Stimulated activated CD8-positive, alpha-beta memory T cell treated with anti-CD3 and anti-CD28 coated beads, Interleukin-4, amount 100 ng/mL, for 48 hours (primary cell): ENCODE measurements at places on chromosomes 16 and 17.

GRCh38 chr16:66444049-66444481 lies 17.0 kb downstream of the BEAN1 start:
- no peak for DNase-seq

- no peak for DNase-seq
These were observed 82.6 kb downstream of the DYNLRB2 start for GRCh38 chr16:80623376-80623775.

DNA sequence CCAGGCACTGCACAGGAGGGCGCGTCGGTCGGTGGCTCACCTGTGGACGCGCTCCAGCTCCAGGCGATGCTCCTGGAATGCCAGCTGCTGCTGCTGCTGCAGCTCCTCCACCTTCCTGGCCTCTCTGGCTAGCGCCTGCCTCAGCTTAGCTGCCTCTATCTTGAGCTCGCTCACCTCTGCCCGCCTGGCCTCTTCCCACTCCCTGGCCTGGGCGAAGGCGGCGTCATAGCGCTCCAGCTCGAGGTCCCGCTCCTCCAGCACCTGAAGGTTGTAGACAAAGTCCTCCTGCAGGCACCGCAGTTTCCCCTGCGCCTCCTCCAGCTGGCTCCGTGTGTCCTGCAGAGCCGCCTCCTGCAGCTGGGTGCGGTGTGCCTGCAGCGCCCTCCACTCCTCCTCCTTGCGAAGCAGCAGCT lies 11.1 kb downstream of the CCDC57 start:
- no peak for DNase-seq

- no peak for DNase-seq
These were observed 877 bp upstream of the BCL7C start for GRCh38 chr16:30894540-30895368.

- peak; percentile 13 for DNase-seq
These were observed 83.6 kb downstream of the C16orf78 start for GRCh38 chr16:49457196-49457595.

- DNase-seq = no peak
These were observed 17.3 kb upstream of the PSMD7 start for GRCh38 chr16:74279266-74279665.

DNA sequence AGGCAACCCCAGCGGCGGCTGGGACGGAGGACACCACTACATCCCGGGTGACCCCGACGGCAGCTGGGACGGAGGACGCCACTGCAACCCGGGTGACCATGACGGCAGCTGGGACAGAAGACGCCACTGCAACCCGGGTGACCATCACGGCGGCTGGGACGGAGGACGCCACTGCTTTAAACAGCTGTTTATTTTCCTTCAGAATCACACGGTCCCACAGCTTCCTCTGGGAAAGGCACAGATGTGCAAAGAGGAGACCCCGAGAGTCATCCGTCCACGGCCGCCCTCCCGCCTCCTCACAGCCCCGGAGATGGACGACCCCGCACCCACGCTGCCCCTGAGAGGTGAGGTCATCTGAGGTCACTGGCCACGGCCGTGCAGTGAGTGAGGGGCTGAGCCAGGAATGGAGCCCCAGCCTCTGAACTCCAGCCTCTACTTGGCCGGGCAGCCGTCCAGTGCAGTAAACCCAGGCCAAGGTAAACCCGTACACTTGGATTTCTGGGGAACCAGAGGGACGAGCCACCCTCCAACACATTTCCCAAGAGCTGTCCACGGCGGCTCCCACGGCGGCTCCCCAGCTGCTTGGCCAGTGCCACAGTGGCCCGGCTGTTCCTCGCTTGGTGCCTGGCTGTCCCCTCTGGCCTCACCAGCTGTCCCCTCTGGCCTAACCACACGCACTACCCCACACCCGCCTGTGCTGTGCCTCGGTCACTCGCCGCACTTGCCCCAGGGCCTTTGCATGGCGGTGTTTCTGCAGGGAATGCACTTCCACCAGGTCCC lies 43.2 kb upstream of the PABPN1L start:
- no peak for DNase-seq

GRCh38 chr17:9284884-9285283 lies 263.6 kb downstream of the NTN1 start:
- DNase-seq = no peak
